Activated CD4-positive, alpha-beta T cell treated with anti-CD3 and anti-CD28 coated beads, Interleukin-2, amount 50 U/mL, for 48 hours (primary cell): ENCODE measurements at places on chromosomes 16 and 17.
A peak's percentile ranks its signal among the peaks of the same experiment; 100 is the strongest.

GRCh38 chr17:8163978-8164814 is 1.4 kb upstream of the VAMP2 start:
- DNase-seq: peak; percentile 90

DNA sequence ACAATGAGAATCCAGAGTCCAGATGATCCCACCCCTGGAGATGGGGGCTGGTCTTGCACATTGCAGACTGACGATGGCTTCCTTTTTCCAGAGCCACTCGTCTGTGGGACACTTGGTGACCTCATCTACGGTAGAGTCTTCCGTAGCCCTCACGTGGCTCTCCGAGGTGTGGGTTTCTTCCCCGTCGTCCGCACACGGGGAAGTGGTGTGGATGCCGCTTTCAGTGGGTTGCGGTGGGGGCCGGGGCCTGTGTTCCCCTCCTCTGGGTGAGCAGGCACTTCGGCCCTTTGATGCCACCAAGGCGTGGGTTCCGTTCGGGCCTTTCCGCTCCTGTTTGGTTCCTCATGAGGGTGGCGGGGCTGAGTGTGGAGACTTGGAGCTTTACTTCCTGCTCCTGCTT is 21.4 kb downstream of the BAIAP2 start:
- no peak for DNase-seq

GRCh38 chr16:81917375-81917774 is 93.9 kb downstream of the SDR42E1 start:
- DNase-seq: no peak

DNA sequence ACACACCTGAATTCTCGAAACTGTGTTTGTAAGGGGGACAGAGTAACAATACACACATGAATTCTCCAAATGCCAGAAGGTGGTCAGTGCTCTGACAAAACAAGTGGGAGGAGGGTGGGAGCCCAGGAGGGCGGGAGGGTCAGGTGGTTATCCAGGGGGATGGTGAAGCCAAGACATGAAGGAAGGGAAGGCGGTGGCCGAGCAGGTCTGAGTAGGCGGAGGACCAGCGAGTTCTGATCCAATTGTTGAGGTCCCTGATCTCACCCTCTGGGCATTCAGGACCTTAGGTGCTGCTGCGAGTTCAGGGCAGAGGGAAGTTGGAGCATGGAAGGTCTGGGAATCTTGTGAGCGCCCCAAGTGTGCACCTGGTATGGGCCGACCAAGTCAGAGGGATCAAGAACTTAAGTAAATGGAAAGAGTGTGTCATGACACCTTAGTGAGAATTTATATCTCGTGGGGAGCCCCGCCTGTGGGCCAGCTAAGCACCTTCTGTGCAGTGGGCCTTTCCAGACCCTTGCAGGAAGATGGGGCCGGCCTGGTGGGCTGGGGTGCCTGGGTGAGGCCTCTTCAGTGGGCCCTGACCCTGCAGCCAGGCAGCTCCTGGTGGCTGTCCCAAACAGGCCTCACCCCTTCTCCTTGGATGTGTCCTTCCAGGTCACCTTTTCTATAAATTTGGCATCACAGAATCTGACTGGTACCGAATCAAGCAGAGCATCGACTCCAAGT is 86.1 kb downstream of the NPIPB11 start:
- no peak for DNase-seq

DNA sequence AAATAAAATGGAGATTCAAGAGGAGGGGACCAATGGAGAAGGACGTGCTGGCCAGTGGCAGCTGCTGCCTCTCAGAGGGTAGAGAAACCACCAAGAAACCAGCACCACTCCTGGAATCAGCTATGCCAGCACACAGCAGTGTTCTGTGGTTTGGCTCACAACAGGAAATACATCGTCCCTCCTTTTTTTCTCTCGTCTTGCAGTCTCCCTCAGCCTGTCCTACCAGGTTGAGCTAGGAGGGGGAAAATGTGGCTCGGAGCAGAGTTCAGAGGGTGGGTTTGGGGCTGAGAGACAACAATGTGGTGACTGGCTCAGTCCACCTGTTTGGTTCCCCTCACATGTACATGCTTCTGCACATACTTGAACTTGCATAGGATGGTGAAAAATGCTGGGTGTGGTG is 19.9 kb upstream of the SLC16A5 start:
- DNase-seq: peak; percentile 50

GRCh38 chr17:64685705-64686104 is 23.6 kb upstream of the SMURF2 start:
- DNase-seq: no peak

DNA sequence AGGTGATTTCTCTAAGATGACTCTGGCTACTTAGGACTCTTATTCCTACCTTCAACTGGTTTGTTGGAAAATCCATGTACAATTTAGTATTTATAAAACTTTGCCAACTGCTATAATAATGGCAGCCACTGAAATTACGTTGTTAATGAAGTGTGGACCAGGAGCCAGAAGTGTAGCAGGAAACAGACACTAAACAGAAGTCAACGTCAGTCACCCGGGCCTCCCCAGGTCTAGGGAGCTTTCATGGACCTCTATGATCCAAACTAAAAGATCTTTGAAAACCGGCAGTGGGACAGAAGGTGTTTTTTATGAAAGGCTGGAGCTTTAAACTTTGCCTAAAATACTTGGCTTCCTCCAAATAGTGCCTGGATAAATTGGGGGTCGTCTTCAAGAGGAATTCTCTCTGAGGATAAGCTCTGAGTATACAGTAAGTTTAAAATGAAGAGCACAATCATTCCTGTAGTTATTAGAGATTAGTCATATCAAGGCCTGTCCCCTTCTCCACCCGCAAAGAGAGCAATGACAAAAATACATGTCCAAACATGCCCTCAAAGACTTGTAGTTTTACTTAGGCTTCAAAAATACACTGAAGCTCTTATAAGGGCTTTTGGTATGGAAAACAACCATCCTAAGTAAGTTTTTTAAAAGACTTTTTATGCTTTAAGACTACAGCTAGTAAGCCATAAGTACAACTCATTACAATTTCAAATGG is 34.6 kb downstream of the DCUN1D3 start:
- no peak for DNase-seq

DNA sequence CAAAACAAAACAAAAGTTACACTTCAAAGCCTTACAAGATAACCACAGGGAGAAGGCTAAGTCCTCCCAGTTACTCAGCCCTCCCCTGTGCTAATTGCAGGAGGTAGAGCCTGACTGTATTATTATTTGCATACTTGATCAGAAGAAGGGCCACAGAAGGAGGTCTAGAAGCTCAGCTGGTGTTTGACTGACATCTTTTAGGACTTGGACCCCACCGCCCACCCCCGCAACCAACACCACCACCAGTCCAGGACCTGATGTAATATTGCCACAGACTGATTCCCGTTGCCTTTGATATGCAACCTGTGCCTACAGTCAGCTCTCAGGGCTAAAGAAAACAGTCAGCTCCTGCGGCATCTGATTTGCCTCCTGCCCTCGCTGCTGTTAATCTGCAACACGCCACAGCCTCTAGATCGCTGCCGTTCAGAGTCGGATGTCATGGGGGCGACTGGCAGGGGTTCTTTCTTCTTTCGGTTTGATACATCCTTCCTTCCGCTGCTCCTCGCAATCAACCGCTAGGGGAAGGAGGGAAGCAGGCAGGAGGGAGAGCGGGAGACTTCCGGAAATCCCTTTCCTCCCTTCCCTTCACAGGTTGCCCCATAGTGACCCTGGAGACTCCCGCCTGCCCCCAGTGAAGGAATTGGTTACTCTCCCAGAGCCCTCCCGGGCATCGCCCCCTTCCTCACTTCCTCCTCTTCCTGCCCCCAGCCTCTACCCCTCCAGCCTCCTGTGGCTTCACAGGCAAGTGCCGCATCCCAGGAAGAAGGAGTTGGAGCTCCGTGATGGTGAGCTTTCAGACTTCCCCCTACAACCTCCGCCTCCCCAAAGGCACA is 90.5 kb upstream of the SOX9 start:
- DNase-seq: peak; percentile 14

GRCh38 chr17:20179041-20179440 is 169.9 kb downstream of the SPECC1 start:
- no peak for DNase-seq

- no peak for DNase-seq
Measured at GRCh38 chr17:56929362-56929969, 15.6 kb upstream of the TRIM25 start.

GRCh38 chr17:8120520-8121406 is 2.4 kb upstream of the ALOXE3 start:
- DNase-seq: peak; percentile 90

- no peak for DNase-seq
Measured at GRCh38 chr16:53166099-53166498, 111.3 kb downstream of the CHD9 start.

DNA sequence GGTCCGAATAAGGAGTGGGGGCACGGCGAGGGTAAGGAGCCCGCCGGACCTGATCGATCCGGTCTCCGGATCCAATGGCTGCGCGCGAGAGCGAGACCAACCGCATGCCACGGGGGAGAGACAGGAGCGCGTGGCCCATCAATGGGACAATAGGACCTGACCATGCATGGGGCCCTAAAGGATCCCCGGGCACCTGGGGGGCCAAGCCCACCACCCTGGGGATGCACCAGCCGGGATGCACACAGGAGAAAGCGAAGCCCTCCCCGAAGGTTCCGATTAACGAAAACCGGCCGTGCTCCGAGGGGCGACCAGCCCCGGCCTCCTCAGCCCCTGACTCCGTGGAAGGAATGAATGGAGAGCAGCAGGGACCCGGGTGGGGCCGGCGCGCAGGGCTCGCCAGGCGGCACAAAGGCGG is 525 bp downstream of the JPT1 start:
- peak; percentile 50 for DNase-seq

GRCh38 chr16:89080196-89080853 is 13.3 kb upstream of the ACSF3 start:
- DNase-seq: no peak

GRCh38 chr17:67487506-67487905 is 110.4 kb downstream of the PITPNC1 start:
- DNase-seq: no peak

DNA sequence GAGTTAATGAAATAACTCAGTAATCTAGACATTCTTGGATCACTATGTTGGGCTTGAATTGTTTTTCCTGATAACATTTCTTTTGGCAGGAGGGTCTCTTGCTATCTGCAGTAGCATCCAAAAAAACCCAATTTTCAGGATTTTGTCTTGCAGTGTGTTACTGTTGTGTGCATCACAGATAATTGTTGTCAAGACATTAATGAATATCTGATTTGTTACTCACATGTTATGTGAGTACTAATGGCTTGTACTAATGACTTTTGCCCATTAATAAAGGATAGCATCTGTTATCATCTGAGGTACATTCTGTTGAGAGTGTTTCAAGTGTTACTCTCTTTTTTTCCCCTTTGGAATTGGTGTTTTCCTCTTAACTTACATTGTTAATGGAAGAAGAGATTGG is 10.0 kb downstream of the PRKAR1A start:
- no peak for DNase-seq

DNA sequence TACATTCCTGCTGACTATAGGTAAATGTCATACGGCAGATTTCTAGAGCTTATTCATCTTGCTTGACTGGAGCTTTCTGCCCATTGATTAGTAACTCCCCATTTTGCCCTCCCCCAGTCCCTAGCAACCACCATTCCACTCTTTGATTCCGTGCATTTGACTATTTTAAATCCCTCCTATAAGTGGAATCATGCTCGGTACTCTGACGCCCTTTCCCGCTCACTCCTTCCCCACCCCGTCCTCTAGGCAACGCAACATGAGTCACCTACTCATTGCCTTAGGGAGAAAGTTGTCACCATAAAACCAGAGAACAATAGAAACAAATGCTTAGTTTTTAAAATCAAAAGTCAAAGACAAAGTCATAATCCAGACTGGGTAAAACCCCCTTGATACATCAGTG is 45.5 kb upstream of the RBBP6 start:
- DNase-seq: no peak

DNA sequence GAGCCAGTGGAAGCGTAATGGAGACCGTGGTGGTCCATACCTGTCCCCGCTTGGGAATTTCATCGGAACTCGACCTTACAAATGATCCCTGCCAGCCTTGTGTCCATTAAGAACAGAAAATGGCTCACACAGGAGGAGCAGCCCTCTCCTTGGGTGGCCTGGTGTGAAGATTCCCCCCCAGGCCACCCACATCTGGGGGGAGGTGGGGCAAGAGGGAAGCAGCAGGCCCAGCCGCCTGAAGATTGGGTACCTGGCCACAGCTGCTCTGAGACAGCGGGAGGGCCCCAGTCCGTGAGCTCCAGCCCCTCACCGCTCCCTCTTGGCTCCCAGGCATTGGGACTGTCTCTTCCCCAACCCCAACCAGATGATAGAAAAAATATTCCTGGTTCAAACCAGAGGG is 277.8 kb upstream of the FOXF1 start:
- no peak for DNase-seq

DNA sequence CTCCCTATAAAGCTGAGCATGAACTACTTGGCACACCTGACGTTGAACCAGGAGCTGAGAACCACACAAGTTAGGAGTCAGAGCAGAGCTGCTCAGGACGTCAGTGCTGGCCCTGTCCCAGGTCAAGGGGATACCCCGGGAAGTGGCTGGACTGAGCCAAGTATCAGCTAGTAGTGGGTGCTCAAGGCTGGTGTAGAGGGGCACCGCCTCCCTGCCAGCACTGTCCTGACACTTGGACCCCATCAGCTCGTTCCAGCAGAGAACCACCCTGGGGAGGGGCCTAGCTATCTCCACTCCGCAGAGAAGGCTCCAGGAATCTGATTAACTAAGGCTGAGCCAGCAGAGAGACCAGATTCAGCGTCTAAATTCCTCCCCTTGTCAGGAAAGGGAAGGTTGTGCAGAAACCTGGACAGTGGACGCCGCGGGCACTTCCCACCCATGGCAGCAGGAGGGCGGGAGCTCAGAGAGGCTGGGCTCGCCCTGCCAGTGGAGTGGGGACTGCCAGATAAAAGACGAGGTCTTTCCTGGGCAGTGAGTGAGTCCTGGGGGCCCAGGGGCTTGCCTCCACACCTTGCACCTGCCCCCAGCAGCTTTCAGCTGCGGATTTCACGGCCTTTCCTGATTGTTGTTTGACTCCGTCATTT is 21.0 kb downstream of the C16orf90 start:
- DNase-seq: no peak

GRCh38 chr16:51591480-51591879 is 440.4 kb upstream of the SALL1 start:
- no peak for DNase-seq

- no peak for DNase-seq
Measured at GRCh38 chr16:23074423-23074822, 74.8 kb downstream of the USP31 start.

DNA sequence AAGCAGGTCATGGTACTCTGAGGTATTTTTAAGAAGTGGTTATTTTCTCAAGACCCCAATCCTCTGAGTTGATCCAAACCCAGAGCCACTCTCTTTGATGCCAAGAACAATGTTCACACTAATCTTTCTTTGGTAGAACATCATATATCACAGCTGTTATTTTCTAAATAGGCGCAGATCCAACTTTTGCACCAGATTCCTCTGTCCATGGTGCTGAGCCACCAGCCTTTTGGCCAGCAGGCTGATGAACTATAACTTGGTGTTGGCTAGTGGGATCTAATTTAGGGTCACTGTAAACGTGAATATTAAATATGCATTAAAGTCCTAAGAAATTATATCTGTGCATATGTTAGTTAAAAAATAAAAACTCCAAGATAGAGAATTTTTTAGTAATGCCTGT is 7.0 kb upstream of the ZKSCAN2 start:
- DNase-seq: peak; percentile 23
